ENCODE measurements at places on chromosomes 2 and 18.

- no peak for DNase-seq
Measured at GRCh38 chr2:16278421-16279200, 338.3 kb downstream of the MYCN start.

- DNase-seq = peak; percentile 8
Measured at GRCh38 chr2:221068123-221068522, 504.0 kb downstream of the EPHA4 start.

GRCh38 chr2:241029599-241030332, 31.3 kb downstream of the SNED1 start:
- DNase-seq = no peak

GRCh38 chr2:212549463-212549862, 10.9 kb upstream of the ERBB4 start:
- no peak for DNase-seq

GRCh38 chr18:22176420-22177326, 7.3 kb downstream of the GATA6 start:
- DNase-seq = no peak

GRCh38 chr2:190811811-190812210, 68.8 kb upstream of the GLS start:
- no peak for DNase-seq

DNA sequence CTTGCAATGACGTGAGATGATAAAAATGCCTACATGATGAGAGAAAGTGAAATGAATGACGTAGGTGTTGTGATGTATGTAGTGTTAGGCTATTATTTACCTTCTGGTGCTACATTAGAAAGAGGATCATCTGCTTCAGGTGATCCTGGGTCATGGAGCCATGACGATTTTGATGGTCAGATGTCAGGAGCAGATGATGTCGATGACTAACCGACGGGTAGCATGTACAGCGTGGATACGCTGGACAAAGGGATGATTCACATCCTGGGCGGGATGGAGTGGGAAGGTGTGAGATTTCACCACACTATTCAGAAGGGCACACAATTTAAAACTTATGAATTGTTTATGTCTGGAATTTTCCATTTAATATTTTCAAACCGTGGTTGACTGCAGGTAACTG, 43.5 kb upstream of the ACVR1C start:
- no peak for DNase-seq

- no peak for DNase-seq
Measured at GRCh38 chr2:210267698-210268097, 42.5 kb upstream of the ACADL start.

DNA sequence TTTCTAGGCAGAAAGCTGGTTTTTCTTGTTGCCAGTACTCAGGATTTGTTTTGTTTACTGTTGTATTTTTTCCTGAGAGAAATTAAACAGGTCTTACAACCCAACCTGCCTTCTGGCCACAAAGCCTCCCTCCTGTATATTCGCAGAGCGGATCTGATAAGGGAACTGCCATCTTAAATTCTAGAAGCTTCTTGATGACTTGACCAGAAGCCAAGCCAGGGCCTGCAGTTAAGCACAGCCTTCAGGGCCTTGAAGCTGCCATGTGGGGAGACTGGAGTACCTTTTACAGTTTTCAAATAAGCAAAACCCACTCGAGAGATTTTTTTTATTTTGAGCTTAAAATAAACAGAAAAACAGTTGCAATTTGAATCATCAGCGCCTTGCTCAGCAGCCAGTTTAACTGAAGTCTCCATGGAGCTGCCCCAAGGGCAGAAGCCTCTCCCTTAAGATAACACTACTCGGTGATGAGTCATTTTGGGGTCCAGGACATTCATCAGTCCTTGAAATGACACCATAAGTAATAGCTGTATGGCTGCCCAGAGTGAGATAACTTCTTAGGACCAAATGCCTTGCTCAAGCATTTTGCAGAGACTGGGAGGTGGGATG, 51.5 kb upstream of the PHLPP1 start:
- DNase-seq = peak; percentile 94

DNA sequence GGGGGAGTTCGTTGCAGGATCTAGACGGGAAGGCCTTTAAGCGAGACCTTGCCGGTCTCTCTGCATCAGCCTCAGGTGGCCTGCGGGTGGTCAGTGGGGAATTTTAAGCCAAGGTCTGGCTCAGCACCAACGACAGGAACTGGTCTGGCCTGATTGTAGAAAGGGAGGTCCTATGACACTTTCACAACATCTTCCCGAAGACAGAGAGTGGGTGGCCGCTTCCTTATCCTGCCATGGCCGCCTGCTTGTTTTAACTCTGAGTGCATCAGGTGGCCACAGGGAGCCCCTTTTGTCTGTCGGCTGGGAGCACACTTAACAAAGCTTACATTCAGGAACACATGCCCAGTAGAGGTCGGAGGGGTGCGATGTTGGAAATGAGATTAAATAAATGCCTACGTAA, 363.7 kb upstream of the MYT1L start:
- DNase-seq = no peak

DNA sequence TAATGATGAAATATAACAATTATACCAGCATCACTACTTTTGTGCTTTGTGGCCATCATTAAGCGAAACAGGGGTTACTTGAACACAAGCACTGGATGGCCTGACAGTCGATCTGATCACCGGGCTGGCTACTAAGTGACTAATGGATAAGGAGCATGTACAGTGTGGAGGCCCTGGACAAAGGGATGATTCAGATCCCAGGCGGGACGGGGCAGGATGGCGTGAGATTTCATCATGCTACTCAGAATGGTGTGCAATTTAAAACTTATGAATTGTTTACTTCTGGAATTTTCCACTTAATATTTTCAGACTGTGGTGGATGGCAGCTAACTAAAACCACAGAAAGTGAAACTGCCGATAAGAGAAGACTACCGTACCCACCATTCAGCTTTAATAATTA, 7.0 kb upstream of the CLIP4 start:
- peak; percentile 95 for DNase-seq

DNA sequence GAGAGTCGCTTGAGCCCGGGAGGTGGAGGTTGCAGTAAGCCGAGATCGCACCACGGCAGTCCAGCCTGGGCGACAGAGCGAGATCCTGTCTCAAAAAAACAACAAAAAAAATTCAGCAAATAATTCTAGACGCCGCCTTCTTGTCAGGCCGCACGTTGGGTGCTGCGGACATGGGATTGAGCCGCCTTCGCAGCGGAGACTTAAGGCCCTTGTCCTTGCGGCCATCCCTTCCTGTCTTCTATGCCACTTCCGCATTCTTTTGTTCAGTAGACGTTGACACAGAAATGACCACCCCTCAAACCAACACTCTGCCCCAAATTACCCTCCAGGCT, 15.8 kb downstream of the PTPN18 start:
- DNase-seq = peak; percentile 73

DNA sequence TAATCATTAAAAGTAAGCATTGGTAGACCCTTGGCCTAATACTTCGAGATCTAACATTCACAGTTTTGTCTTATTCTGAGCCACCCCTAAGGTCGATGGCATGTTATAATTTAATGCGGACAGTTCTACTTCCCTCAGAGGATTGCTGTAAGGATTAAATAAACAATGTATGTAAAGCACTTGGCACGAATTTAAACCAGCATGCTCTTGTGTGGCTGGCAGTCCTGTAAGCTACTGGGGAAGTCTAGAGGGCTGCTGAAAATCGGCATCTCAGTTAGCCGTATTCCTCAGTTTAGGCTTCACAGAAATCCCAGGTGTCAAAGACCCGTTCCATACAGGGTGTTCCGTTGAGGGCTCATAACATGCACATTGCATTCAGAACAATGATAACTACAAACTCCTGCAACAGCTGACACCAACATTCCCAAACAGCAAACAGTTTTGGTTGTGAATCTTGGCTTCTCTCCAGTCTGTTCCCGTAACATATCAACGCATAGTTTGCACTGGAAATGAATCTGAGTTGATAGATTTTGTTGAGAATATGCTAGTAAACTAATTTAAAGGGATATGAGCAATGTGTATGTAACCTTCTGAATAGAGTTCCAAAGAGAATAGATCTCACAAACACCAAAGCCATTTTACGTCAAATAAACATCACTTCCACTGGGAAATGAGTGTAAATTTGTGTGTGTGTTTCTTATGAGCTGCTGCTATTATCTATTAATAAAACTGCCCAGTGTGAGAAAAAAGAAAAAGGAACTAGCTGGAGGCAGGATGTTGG, 52.2 kb upstream of the ACKR3 start:
- DNase-seq = no peak

DNA sequence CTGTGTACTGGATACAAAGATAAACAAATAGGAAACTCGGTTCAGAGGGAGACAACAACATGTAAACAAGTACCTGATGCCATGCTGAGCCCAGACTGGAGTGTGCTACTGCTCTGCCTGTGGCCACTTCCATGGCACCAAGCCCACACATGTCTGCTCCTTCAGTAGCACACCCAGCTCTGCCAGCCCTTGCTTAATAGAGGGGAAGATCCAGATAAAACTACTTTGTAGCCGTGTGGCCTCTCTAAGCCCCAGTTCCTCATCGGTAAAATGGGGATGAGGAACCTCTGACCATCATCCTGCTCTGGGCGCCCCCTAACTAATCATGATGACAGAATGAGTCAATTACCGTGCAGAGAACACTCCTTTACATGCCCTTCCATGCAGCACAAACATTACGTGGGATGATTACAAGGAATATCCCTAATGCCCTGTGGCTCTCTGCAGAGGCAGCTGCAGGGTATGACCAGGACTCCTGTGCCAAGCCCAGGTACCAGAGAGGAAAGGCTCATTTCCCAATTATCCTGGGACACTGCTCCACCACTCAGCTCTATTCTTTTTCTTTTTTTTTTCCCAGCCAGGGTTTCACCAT, 34.9 kb downstream of the DNMT3A start:
- DNase-seq = no peak

- no peak for DNase-seq
Measured at GRCh38 chr2:104871972-104872865, 18.3 kb downstream of the POU3F3 start.

DNA sequence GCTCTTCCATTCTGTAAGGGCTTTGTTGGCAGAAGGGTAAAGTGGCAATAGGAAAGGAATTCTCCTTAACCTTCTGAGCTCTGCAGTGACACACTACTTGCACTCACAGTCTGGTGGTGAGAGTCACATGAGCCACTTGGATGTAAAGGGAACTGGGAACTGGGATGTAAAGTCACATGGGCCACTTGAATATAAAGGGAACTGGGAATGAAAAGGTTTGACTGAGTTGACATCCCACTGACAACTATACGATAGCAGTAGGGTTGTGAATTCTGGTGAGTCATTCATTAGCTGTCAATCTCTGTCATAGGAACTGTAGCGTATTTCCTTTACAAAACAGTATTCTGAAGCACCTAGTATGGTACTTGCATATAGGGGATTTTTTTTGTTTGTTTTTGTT, 5.5 kb downstream of the RPE start:
- no peak for DNase-seq

DNA sequence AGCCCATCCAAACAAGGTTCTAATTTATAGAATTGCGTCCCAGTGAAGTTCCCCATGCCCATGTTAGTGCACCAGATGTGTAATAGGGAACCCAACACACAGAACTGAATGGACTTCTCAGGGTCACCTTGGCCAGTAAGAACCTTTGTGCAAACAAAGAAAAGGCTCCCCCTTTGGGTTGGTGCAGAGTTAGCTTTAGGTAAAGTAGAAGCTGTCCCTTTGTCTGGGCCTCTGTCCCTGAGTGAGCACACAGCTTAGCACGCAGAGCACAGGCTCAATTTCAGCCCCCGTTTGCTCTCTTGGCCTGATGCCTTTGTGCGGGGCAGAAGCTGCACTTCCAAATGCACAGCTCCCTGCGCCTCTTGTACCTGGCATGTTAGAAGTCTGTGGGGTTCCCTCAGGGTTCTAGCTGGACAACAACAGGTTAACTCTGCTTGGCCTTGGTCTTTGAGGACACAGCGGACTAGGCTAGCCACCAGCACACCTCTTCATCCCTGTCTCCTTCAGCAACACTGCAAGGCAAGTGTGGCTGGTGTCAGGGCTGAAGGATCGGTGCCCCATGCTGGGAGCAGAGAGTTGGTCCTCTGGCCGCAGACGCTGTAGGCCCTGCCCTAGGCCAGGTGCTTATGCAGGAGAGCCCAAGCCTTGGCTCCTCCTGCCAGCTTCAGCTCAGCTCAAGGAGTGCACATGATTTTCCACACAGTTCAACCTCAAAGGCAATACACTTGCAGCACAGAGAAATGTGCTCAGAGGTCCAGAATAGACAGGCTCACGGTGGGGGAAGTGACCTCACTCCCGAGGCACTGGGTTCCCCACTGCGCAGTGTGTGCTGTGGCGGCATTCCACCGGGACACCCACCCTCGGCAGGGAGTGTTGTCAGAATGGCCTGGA, 73.3 kb upstream of the FOSL2 start:
- peak; percentile 27 for DNase-seq

DNA sequence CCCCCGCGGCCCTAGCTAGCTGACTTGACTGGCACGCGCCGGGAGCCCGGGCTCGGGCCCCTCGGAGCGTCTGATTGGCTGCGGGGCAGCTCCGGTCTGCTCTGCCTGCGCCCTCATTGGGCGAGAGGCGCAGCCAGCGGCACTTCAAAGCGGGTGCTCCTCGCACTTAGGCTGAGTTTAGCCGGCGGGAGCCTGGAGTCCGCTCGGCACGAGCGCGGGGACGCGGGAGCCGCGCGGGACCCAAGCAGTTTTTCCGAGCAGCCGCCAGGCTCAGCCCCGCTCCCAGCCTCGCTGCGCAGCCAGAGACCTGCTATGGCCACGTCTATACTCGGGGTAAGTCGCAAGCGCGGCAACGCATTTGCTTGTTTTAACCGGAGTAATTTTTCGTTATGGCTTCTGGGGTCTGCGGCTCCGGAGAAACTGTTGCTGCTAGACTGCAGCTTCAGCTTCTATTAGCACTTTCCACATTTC, at the start of gene SP9:
Gene SP9, plus strand, starts transcription at position 174 of the 471 bp plus-strand sequence. Its CDS starts 139 bp downstream, at position 313.
- DNase-seq = peak; percentile 42

GRCh38 chr2:174395284-174395968, at the start of gene SCRN3:
TSS of gene SCRN3 (plus strand) at chr2:174395730. CDS start at chr2:174398284, 2,554 bp downstream.
- DNase-seq = peak; percentile 78

- DNase-seq = peak; percentile 11
Measured at GRCh38 chr18:54923339-54923956, 35.8 kb downstream of the CCDC68 start.

DNA sequence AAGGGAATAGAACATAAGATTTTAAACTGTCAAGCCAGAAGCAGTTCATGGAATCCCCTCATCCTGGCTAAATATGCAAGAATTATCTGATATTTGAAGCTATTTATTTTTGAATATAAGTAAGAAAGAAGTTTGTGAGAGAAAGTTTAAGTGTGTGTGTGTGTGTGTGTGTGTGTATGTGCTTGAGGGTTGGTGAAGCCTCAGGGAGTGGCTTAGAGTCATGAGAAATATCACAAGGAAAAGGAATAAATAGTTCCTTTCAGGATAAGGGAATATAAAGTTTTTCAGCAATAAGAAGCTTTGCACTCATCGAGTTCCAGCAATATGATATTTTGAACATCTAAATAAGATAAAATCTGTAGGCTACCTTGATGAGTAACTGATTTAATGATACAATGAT, 359.6 kb downstream of the MEIS1 start:
- DNase-seq = no peak
